ENCODE measurements at places on chromosomes 4 and X.

- DNase-seq, result no peak
These were observed 6.4 kb downstream of the RPL9 start for GRCh38 chr4:39452153-39452859.

DNA sequence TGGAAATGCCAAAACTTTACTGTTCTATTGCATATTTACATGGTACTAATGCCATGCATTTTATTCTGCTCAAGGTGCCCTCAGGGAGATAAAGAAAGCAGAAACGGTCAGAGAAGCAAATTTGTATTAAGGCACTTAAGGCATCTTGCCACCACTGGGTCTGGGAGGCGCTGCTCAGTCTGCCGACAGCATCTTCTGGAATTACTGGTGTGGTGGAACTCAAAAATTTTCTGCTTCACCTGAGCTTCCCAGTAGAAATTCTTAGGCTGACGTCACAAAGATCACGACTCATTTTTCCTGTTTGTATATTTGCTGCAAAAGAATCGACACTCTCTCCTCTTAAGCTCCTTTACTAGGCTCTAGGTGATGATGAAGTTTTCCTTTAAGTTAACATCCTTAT, 3.0 kb downstream of the RASSF6 start:
- no peak for DNase-seq

DNA sequence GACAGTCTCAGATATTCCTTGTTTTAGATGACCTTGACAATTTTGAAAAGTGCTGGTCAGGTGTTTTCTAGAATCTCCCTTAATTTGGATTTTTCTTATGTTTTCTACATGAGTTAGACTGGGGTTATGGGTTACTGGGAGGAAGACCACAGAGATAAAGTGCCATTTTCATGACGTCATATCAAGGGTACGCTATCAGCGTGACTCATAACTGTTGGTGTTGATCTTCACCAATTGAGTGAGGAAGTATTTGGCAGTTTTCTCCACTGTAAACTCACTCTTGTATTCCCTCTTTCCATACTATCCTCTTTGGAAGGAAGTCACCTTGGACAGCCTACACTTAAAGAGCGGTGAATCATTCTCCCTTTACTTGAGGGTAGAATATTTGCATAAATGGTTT, 56.9 kb downstream of the MAGEC1 start:
- no peak for DNase-seq

- DNase-seq, result no peak
These were observed 19.0 kb downstream of the SLC2A9 start for GRCh38 chr4:10002278-10002677.

DNA sequence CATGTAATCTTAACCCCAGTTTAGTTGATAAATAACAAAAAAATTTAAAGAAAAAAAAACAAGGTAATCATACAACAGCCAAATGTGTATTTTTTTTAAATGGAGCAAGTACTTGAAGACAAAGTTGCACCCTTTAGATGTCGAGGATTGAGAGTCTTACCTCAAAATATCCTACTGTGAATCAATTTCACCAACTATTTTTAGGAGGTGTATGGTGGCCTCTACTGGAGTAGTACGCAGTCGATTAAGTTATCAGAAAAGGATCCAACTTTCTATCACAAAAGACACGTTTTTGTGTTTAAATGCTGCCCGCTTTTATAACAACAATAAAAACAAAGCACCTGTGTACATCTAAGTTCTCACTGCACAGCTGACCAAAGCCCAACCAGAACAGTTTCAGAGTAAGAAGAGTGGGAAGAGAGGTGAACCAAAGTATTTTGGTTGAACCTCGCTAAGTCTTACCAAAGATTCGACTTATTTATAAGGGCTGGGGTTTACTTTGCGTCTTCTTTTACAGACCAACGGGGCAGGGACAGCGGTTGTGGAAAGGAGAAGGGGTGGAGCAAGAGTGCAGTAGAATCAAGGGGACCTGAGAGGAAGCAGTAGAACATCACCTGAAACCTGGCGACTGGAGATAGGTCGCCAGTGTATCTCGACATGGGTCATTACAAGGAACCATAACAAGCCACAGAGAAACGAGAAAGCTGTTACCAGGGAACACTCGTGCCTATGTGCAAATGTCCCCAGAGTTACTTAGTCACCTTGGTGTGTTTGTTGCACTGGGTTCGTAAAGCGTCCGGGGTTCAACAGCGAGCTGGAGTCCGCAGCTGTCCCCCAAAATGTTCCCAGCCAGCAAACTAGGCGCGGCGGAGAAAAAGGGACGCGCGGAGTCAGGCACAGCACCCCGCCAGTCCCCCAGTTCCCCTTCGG, 1.1 kb downstream of the RPS6KA6 start:
- no peak for DNase-seq

DNA sequence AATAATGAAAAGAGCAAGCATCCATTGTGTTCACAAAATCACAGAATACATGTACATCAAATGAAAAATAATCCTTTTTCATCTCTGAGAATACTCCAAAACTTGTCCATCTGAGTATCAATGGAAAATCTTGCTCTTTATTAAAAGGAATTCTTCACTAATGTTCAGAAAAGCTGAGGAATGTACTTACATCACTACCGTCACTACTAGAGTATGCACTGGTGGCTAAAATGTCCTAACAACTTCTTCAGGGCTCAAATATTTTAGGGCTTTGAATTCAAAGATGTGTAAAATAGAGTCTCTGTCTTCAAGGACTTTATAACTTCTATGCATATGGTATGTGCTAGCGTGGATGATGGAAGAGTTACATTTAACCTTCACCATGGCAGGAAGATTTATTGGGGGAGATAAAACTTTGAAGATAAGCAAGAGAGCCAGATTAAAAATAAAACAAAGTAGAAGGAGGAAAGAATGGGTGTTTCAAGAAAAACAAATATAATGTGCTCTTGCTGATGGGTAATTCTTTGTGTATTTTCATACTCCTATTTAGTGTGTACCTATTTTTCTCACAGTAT, 55.1 kb downstream of the DMD start:
- DNase-seq, result peak; percentile 17

DNA sequence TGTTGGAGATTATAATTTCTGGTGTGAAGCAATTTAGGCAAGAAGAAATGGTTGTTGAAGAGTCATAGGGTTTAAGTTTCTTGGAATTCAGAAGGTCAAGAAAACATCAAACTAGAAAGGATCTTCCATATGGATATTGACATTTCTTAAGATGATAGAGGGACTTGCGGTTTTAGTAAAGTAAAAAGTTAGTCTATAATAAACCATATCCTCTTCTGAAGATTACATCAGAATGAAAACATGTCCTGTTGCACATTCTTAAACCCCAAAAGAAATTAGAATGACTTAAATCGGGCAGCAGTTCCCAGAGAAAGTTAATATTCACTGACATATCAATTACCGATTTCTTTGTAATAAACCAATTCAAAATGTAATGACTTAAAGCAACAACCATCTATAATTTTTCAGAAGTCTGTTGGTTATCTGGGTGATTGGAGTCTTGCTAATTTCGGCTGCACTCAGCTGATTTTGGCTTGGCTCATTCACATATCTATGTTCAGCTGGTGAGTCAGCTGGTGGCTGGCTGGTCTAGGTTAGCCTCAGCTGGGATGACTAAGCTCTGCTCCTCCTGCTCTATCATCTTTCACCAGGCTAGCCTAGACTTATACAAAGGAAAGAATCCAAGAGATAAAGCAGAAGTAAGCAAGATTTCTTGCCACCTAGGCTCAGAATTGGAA, 24.4 kb upstream of the DYNLT3 start:
- DNase-seq, result peak; percentile 83

DNA sequence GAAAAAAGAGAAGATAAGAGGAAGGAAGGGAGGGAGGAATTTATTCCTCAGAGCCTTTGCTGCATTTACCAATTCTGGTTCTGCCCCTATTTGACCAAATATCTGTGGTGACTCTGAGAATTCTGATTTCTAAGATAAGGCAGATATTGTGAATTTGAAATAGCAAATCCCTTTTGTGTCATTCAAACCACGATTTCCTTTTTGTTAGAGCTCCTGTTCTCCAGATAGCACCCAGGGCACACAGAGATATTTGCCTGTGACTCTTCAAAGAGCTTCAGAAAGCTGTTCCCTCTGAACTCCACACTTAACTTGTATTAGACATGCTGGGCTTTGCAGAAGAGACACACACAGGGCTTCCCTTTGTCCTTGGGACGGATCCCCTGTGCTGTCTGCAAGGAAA, 272.2 kb downstream of the DHRSX start:
- DNase-seq, result no peak

DNA sequence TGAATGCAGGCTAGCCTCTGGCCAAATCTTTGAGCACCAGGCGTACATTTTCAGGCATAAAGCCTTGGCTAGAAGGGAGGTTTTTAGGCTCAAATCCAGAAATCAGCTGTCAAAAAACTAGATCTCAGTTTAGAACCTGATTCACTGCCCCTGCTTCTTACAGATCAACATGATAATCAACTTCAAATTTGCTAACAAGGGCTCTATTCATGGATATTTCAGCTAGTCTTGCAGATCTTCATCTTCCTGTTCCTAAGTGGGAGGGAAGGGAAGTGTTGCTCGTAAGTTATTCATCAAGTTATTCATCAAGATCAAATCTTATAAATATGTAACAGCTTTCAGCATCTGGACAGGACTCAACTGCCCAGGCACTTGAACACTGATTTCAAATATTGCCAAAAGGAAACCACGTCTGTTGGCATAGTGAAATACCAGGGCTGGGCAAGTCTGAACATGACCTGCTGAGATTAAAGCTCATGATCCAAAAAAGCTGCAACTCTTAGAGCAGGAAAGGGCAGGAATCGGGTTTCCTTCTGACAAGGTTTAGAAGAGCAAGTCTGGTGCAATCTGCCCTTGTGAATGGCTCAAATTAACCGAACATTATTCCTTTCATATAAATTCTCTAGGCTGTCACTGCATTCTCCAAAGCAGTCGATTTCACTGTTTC, 200.3 kb downstream of the PDGFC start:
- peak; percentile 90 for DNase-seq

GRCh38 chrX:106952988-106953387, 32.8 kb downstream of the CLDN2 start:
- peak; percentile 54 for DNase-seq

DNA sequence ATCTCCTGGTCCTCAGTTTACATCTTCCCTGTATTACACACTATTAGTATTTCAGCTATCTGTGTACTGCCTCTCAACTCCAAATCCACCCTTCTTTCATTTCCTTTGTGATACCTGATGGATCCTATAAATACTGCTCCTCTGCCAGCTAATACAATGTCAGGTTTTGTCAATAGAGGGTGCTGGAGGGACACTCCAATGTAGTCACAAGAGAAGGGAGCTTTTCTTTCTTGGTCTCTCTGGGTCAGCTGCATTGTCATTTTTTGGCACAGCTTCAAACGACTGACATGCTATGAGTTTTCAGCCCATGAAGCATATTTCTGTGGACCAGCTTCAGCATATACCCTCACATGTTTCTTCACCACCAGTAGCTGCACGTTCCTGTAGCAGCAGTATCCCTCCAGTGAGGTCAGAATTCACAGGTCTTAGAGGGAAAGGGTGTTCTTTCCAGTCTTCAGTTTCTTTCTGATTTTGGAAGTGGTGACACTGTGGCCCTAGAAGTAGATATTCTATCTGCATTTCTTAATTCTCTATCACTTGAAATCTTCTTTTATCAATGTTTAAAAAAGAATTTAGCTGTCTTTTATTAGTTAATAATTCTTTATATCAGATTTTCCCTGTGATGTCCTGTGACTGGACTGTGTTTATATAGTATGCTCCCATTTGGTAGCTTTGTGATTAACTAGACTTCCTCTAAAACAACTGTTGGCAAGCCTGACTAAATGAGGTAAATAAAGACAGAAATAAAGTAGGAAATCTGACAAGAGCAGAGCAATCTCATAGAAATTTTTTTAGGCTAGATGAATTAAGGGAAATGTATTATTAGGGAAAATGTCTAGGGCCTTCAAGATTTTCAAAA, 60.6 kb downstream of the GABRA2 start:
- no peak for DNase-seq

- peak; percentile 15 for DNase-seq
These were observed 444.1 kb downstream of the BCOR start for GRCh38 chrX:39653691-39654090.

DNA sequence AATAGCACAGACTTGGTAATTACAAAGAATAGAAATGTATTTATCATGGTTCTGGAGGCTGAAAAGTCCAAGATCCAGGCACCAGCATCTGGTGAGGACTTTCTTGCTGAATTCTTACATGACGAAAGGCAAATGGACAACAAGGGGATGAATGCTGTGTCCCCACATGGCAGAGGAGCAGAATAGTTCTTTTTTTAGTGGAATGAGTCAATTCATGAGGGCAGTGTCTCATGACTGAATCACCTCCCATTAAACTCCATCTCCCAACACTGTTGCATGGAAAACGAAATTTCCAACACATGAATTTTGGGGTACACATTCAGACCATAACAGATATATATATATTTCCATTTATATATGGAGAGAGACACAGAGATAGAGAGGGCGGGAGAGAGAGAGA, 628.3 kb downstream of the TRIML1 start:
- DNase-seq, result no peak

DNA sequence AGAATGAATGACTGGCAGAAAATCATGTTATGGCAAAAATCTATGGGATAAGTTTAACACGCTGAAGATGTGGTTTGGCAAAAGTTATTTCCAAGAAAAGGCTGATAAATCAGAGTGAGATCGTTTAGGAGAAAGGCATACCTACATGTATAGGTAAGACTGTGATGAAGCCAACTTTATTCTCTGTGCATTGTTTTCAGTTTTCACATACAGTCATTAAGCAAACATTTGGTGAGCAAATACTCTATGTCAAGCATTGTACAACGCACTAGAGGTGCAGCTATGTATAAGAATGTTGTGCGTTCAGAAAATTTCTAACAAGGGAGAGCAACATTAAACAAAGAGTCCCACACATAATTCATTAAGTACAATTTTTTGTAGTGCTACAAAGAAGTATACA, 121.7 kb downstream of the TEX13A start:
- DNase-seq, result no peak

DNA sequence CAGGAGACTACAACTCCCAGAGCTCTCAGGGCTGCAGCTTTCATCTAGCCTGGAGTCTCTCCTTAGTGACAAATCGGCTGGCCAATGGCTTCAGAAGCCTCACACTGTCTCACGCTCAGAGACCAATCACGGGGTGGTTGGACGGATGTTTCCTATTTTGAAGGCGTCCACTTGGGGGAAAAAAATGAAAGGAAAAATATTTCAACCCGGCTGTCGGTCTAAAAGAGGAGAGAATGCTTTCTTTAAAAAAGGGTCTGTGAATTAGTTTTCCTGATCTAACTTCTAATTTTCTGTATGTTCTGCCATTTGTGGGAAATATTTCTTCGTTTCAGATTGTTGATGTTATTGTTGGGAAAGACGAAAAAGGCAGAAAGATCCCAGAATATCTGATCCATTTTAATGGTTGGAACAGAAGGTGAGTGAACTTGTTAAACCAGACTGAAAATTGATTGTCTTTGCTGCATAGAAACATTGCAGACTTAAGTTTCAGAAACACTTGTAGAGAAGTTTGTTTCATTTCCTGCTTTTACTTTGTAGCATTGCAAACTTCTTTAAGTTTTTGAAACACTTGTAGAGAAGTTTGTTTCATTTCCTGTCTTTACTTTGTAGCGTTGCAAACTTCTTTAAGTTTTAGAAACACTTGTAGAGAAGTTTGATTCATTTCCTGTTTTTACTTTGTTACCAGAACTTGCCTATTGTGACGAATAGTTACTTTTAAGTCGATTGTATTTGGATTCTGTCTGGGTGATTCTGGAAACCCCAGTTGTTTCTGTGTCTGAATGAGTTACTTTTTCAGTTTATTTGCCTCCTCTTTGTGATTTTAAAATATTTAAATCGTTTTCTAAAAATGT, 1.6 kb downstream of the MSL3 start:
- DNase-seq, result peak; percentile 93

GRCh38 chr4:38069271-38069760, 109.1 kb downstream of the PTTG2 start:
- peak; percentile 94 for DNase-seq

Measured in fibroblast of the aortic adventitia (primary cell).